ENCODE measurements at places on chromosomes 2 and 18.

GRCh38 chr2:144632809-144633208 is 112.9 kb upstream of the ZEB2 start:
- DNase-seq, result no peak

- DNase-seq, result no peak
Observed at GRCh38 chr2:205405752-205406151, 276.5 kb upstream of the NRP2 start.

DNA sequence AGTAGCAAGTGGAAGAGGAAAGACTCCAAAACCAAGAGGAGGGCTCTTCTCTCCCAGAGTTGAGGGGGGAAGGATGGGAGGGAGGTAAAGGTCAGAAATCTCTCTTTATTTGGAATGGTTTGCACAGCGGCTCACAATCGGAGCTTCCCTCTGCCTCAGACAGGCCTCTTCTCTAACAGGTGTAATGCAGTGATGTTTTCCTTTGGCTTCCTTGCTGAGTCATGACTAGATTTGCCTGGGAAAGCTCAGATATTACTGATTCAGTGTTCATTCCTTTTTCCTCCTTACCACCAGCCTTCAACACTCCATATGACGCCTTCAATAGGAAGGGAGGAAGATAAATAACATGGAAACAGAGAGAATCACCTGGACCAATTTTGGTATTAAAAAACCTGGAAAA is 136.6 kb downstream of the RNF152 start:
- DNase-seq, result no peak

DNA sequence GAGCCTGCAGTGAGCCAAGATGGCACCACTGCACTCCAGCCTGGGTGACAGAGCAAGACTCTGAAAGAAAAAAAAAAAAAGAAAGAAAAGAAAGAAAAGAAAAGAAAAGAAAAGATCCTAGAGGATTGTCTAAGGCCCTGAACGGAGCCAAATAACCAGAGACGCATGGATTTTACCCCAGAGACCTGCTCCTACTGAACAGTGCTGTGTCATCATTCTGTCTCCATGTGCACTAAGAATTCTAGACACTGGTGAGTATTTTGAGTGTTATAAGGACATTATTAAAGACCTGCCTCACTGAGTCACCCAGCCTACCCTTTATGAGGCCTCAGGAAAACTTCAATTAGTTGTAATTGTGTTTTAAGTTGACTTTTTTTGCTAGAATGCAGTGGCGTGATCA is 61.9 kb upstream of the RIOK3 start:
- no peak for DNase-seq

- DNase-seq, result no peak
Observed at GRCh38 chr18:9974279-9974915, 60.6 kb downstream of the VAPA start.

DNA sequence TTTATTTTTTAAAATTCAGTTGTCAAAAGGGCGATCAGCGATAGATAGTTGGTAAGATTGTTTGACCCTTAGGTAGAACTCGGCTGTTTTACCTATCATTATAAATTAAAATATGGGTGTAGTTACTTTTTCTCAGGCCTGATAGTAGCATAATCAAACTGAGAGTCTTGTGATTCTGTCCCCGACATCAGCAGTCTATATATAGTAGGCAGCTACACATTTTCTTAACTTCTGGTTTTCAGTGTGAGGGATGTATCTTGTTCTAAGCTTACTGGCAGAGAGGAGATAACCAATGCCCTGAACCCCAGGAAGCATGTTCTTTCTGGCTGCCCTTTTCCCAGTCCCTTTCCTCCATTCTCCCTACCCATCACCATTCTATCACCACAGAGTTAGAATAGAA is 56.6 kb downstream of the XRCC5 start:
- no peak for DNase-seq

DNA sequence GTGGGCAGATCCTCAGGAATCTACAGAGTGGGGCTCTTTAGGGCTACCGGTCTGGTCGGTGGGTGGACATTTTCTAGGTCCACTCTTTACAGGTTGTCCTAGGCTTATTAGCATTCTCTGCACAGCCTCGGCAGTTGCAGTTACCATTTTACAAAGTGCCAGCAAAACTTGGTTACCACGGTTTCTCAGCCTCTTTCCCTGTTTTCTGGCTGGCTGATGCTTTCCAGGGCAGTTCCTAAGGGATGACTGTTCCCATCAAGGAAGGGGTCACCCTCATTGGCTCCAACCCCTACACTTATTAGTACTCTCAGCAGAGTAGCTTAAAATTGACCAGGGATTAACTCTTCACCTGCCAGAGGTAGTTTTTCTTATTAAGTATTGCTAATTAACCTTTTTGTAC is 2.0 kb upstream of the AQP4 start:
- no peak for DNase-seq

GRCh38 chr18:5622905-5623304 is 79.1 kb upstream of the EPB41L3 start:
- DNase-seq, result no peak
